ENCODE measurements at places on chromosomes 12 and 14.

GRCh38 chr14:61113561-61114225 lies 132.6 kb downstream of the SLC38A6 start:
- no peak for DNase-seq

GRCh38 chr14:88289996-88290395 lies 33.1 kb downstream of the KCNK10 start:
- DNase-seq = no peak

DNA sequence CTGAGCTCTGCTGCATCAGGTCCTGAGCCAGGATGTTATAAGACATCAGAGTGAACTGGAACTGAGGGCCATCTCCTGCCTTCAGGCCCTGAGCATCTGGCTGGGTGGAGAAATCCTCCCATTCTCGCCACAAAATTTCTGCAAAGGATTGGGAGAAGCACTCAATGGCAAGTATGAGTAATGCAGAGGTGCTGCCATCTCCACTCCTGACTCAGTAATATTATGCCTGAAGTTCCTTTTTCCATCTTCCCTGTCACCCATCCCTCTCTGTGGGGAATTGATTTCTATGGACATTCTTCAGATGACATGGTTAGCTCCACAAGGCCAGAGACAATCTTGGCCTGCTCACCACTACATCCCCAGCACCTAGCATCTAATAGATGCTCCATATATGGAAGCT lies 4.7 kb downstream of the ANGEL1 start:
- DNase-seq = no peak

- DNase-seq = no peak
These were observed 15.8 kb downstream of the NID2 start for GRCh38 chr14:52053044-52053443.

DNA sequence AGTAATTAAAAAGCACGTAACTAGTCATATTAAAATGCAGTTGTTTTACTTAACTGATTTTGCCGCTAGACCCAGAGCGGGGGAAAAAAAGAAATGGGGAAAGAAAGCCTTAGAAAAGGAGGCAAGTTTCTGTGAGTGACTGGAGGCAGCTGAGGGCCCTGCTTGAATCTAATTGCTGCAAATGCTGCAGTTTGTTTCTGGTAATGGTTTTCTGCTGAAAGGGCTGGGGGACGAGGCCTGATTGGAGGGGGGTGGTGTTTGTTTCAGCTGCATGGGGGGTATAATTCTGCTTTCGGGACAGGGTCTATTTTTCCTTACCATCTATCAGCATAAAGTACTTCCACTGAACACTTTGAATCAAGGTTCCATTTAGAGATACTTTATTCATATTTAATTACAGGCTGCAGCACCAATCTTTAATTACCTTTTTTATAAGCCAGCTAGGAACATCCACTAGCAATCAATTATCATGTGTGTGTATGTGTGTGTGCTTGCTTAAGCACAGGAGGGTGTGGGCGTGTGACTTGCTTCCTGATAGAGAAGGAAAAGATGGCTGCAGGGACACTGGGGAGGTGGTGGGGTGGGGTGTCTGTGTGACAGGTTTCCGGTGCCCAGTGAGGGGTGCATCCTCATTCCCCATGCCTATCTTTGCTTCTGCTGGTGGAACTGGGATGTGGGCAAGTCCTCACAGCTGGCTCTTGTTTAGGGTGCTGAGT lies 83.4 kb downstream of the ADCK1 start:
- no peak for DNase-seq

DNA sequence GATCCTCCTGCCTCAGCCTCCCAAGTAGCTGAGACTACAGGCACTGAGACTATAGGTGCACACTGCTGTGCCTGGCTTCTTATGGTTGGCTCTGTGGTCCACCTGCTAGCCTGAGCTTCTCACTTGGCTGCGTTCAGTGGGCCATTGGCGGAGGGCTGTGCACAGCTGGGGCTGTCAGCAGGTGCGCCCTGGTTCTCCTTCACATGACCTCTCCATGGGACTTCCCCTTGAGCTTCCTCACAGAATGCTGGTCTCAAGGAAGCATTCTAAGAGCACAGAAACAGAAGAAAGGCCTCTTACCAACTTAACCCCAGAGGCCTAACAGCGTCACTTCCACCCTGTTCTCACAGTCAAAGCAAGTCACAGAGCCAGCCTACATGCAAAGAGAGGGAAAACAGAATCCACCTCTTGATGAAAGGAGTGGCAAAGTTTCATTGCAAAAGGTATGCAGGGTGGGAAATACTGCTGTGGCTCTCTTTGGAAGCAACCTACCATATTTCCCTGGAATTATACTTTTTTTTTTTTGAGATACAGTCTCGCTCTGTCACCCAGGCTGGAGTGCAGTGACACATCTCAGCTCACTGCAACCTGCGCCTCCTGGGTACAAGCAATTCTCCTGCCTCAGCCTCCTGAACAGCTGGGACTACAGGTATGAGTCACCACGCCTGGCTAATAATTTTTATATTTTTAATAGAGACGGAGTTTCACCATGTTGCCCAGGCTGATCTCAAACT lies 9.3 kb downstream of the RILPL2 start:
- no peak for DNase-seq

DNA sequence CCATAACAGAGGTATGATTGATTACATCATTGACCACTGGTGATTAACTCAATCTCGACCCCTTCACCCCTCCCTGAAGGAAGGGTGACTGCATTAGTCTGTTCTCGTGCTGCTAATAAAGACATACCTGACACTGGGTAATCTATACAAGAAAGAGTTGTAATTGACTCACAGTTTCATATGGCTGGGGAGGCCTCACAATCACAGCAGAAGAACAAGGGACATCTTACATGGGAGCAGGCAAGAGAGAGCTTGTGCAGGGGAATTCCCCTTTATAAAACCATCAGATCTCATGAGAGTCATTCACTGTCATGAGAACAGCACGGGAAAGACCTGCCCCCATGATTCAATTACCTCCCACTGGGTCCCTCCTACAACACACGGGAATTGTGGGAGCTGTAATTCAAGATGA lies 55.9 kb upstream of the TMCC3 start:
- DNase-seq = no peak

DNA sequence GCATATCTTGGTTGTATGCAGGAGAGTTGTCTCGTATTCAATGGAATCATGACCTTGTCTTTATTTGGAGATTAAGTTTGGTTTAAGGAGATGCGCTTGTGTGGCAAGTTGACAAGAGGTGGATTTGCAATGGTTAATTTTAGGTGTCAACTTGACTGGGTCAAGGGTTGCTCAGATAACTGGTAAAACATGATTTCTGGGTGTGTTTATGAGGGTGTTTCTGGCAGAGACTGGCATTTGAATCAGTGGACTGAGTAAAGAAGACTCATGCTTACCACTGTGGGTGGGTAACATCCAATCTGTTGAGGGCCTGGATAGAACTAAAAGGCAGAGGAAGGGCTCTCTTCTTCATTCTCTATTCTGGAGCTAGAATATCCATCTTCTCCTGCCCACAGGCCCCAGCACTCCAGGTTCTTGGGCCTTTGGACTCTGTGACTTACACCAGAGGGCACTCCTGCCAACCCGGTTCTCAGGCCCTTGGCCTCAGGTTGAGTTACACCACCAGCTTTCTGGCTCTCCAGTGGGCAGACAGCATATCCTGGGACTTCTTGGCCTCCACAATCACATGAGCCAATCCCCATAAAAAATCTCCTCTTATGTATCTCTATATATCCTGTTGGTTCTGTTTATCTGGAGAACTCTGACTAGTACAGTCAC lies 141.5 kb upstream of the ARID2 start:
- DNase-seq = no peak

DNA sequence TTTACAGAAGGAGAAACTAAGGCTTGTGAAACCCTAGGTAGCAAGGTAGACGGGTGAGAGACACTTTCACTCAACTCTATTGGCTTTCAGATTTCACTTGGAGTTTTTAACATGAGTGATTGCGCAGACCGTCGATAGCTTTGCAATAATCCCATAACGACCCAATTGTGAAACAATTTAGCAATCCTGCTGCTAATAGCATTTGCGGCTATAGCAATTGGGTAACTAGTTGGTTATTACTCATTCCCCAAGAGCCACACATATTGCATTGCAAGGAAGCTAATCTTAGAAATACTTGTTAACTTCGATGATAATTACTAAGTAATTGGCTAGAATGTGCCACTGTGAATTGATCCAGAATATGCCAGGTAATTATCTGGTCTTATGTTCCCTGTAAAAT lies 159.9 kb upstream of the NOS1 start:
- DNase-seq = no peak

- DNase-seq = no peak
These were observed 102.2 kb downstream of the FBXL14 start for GRCh38 chr12:1491983-1492697.

- DNase-seq = no peak
These were observed 11.2 kb upstream of the AK7 start for GRCh38 chr14:96380735-96381134.

DNA sequence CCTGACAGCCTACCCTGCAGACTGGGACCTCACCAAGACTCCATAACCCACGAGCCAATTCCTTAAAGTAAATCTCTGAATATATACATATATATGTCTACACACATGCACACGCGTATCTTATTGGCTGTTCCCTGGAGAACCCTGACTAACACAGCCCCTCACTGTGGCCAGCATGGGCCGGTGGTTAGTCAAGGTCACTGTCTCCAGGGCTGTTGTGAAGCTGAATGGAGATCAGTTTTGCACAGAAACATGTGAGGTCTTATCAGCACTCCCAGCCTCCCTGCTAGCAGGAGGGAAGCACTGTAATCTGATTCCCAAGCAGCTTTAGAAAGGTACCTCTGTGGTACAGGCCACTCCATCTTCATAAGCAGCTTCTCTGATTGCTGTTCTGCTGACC lies 46.6 kb upstream of the PLEKHG6 start:
- no peak for DNase-seq

- no peak for DNase-seq
These were observed 129.4 kb downstream of the SMOC1 start for GRCh38 chr14:70008284-70009262.

- no peak for DNase-seq
These were observed 58.6 kb downstream of the ZFP36L1 start for GRCh38 chr14:68734231-68734732.

DNA sequence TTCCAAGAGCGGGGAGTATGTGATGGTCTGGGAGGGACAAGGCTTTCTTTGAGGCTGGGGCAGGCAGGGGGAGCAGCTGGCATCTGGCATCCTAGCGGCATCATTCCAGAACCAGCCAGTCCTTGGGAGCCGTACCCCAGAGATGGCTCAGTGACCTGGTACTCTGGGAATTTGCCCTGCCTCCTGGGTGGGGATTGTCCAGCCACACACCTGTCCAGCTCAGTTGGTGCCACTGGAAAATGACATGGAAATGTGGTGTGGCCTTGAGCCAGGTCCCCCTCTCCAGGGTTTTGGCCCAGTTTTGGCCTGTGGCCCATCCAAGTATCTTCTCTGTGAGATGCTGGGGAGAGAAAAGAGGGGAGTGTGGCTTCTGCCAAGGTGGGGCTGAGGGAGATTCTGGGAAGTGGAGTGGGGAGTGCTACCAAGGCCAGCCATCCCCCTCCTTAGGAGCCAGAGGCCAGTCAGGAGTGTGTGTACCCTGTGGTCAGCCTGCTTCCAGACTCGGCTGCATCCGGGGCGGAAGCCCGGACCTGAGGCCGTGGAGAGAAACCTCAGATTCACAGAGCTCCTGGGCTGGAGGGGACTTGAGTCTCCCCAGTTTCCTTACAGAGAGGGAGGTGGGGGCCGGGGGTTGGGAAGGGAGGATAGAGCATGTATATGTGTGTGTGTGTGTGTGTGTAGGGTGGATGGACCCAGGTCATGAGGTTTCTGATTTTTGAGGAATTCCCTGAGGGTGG lies 14.7 kb upstream of the KRT80 start:
- DNase-seq = no peak

- DNase-seq = no peak
These were observed 74.9 kb downstream of the PAWR start for GRCh38 chr12:79615596-79616560.

DNA sequence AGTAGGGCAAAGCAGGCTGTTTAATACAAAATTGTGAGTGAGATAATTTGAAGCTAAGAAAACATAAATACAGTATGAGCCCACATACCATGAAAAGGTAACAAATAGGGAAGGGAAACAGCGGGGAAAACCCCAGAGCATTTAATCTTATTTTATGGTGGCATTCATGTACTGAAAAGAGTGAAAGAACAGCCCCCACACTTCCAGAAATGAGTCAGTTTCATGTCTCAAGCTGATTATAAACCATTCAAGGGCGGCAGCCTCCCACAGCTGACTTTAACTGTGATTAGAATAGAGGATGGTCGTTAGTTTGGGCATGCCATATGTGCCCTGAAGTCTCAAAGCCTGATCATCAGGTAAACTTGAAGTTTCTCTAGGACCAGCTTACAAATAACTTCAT lies 64.5 kb downstream of the FOXG1 start:
- no peak for DNase-seq

GRCh38 chr14:35682802-35683201 lies 126.3 kb downstream of the RALGAPA1 start:
- no peak for DNase-seq

DNA sequence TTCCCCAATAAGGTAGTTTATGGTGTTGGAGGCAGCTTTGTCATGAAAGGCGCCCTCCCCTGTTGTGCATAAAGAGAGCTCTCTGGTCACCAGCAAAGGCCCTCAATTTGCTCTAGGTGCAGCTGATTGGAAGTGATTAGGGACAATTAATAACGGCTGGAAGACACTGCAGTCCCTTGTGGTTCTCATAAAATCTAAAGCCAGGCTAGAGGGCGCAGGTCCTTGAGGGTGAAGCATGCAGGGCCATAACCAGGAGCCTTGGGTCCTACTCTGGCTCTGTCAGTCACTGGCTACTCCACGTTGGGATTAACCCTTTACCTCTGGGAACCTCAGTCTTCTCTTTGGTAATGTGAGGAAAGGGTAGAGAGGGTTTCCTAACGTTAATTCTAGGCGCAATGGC lies 1.9 kb downstream of the DAAM1 start:
- no peak for DNase-seq

- no peak for DNase-seq
These were observed 221.8 kb upstream of the ARHGAP5 start for GRCh38 chr14:31855262-31855661.

DNA sequence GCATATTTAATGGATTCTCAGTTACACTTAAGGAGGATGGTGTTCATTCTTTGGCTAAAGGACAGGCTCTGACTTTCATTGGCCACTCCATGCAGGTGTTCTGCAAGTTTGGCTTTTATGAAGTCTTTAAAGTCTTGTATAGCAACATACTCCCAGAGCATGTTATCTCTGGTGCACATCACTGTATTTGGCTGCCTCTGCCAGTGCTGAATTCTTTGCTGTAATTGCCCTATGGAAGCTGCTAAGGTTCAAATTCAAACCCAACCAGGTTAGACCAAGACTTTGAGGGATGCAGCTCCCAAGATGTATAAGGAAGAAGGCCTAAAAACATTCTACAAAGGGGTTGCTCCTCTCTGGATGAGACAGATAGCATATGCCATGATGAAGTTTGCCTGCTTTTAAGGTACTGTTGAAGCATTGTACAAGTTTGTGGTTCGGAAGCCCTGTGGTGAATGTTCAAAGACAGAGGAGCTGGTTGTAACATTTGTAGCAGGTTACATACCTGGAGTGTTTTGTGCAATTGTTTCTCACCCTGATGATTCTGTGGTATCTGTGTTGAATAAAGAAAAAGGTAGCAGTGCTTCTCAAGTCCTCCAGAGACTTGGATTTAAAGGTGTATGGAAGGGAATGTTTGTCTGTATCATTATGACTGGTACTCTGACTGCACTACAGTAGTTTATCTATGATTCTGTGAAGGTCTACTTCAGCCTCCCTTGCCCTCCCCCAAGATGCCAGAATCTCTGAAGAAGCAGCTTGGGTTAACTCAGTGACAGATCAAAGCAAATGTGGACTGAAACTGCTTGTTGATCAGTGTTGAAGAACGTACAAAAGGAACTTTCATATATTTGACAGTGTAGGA lies 19.4 kb downstream of the TMEM116 start:
- no peak for DNase-seq
